ENCODE measurements at places on chromosomes 7 and 10.

- DNase-seq: peak; percentile 37
Observed at GRCh38 chr10:35639728-35640401, 2.2 kb downstream of the FZD8 start.

DNA sequence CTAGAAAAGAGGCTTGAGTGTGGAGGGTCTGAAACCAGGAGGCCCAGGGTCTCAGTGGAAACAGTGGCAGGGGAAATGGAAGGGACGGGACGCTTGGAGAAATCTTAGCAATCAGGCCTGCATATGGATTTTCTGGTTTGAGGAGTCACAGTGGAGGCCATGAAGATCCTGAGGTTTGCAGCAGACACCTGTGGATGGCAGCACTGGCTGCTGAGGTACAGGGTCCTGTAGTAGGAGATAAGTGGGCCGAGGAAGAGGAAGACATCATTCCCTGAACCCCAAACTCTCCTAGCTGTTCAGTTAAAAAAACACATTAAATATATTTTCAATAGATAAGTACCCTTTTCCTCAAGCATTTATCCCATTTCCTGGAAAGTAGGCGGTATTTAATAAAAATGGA lies 208.8 kb upstream of the IGFBP3 start:
- no peak for DNase-seq

DNA sequence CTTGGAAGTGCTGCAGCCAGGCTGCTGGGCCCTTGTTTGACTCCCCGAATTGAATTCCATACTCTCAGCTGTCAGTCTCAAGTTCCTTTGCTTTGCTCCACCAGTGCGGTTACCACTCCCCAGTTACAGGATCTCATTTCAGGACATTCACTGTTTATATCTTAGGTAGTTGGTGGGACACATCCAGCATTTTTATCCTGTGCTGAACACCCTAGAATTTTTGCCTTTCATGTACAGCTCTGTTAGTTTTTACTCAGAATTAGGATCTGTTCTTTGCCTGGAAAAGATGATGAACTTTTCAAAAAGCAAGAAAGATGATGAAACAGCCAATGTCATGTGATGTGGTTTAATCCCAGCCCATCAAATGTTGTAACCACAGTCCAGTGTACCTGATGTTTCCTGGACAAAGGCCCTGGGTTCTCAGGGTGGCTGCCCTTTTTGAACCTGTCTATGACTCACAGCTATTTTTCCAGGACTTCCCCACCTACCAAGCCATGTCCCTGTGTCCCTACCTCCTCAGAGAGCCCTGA lies 149.7 kb downstream of the NOC3L start:
- no peak for DNase-seq

- no peak for DNase-seq
Observed at GRCh38 chr10:76469675-76470074, 1038.3 kb downstream of the LRMDA start.

DNA sequence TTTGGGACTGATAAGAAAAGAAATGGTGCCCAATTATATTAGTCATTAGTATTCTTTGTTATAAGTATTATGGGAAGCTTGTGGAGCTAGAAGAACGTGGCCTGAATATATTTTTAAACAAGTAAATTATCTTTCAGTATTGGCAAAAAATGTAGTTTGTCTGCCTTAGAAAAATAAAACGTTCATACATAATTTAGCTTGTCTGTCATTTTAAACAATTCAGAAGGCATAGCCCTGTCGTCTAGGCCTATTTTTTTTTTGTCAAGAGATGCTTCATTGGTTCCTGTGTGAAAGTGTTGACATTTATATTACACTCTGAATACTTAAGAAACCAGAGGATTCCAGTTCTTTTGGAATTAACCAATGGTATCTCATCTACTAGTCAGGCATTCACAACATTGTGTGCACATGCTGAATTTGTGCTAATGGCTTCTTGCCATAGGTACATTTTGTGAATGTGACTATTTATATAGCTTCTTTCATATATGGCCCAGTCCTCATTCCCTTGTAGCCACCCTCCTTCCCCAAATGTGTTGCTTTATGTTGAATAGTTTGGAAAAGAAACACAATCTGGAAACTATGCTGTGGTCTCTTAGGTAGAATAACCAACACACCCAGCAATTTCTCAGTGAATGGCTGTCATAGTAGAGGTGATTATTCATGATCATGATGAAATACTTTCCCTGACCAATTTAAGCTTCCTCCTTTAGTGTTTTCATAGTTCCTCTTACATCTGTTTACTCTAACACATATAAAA lies 435.8 kb downstream of the EXOC4 start:
- no peak for DNase-seq

DNA sequence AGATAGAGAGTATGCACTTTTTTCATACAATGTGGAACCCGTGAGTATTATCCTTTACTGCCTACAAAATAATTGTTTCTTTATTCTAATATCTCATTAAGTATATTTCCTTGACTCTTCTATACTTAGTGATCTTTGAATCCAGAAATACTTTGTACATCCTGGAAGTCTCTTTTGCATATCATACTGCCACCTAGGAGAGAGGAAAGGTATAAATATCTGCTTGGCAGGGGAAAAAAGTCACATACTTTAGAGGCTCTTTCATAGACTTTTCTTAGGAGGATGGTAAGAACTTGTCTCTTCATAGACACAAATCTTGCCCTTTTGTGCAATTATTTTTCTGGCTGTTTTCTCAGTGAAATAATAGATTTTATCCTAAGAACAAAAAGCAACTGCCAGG lies 436.0 kb downstream of the PAXIP1 start:
- DNase-seq: no peak

DNA sequence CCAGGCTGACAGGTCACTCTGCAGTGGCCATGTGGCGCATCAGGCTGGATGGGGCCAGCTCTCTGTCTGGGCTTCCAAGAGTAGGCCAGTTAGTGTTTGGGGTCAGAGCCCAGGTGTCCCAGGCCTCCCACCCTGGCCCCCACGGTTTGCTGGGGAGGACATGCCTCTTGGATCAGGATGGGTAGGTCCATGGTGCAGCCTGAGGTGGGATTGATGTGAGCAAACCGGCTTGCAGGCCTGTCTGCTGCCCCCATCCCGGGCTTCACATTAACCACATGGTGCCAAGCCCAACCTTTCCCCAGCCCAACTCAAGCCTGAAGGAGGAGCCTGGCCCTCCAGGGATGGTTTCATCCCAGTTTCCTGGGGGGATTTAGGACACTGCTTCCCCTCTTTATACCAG lies 39.2 kb downstream of the LDB3 start:
- no peak for DNase-seq

GRCh38 chr7:106895246-106895864 lies 30.3 kb downstream of the PIK3CG start:
- DNase-seq: no peak

- DNase-seq: no peak
Observed at GRCh38 chr7:13742126-13742525, 247.3 kb downstream of the ETV1 start.

GRCh38 chr7:44189286-44189992 lies at the start of gene GCK:
GCK (minus strand) TSS chr7:44189439; CDS start chr7:44188953, 486 bp downstream.
- DNase-seq: no peak

DNA sequence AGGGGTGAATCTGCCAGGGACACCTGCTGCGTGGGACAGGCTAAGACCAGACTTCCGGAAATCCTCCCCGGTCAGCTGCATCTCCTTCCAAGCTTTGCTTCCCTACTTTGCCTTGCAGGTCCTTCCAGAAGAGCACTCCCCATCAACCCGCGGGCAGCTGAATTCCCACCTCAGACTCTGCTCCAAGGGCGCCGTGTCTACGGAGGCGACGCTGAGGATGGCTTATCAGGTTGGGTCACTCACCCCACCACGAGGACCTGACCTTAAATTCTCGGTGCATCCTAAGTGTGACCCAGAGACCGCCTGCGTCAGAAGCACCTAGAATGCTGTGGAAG lies 78.9 kb upstream of the KMT2C start:
- DNase-seq: no peak

GRCh38 chr7:1290679-1291356 lies 58.1 kb downstream of the UNCX start:
- DNase-seq: no peak

- no peak for DNase-seq
Observed at GRCh38 chr7:113504142-113504541, 385.8 kb upstream of the SMIM30 start.

GRCh38 chr10:120479506-120479905 lies 22.5 kb downstream of the PLPP4 start:
- DNase-seq: no peak
